ENCODE measurements at places on chromosomes 7 and 10. TPM values are rescaled to one million over a fixed set of nuclear protein-coding genes. Genes with fewer than 3 reads are reported as not detected.

DNA sequence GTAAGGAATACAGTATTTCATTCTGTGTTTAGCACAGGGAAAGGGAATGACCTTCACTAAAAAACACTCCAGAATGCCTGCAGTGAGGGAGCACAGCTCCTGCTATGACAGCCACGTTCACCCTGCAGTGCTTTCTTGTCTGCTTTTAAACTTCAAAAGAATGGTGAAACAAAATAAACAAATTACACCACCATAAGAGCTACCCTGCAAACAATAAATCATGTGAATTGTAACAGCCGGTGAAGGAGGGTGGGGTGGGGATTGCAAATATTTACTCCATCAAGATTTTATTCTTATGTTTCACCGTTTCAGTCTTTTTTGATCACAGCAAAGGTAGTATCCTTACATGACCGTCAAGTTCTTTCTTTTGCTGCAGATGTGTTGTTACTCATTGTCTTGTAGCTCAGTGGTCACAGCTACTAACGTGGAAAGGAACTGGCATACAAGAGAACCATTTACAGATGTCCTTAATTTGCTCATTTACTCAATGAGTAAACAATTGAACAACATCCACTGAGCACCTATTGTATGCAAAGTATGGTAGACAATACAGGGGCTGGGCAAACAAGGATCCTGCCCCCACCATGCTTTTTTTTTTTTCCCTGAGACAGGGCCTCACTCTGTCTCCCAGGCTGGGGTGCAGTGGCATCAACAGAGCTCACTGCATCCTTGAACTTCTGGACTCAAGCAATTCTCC is 4.1 kb upstream of the CHN2 start:
- DNase-seq = no peak
- H3K4me3 ChIP-seq = no peak overlapping the region
- no peak overlapping the region for H3K27ac ChIP-seq
- no peaks in the 10 kb centered on the region for H3K4me1 ChIP-seq
- H3K27me3 ChIP-seq = no peaks in the 10 kb centered on the region

- H3K27ac ChIP-seq = no peak overlapping the region
- DNase-seq = no peak
- H3K27me3 ChIP-seq = no peaks in the 10 kb centered on the region
- H3K36me3 ChIP-seq = no peaks in the 10 kb centered on the region
- H3K4me1 ChIP-seq = no peaks in the 10 kb centered on the region
- no peak overlapping the region for H3K4me3 ChIP-seq
Measured at GRCh38 chr7:111605246-111605645, 43.0 kb upstream of the IMMP2L start.

Gene BEND7
- total RNA-seq = not detected

GRCh38 chr7:73364006-73364728 is 36.2 kb downstream of the FKBP6 start:
- no peaks in the 10 kb centered on the region for H3K4me1 ChIP-seq
- no peak for DNase-seq
- H3K4me3 ChIP-seq = no peak overlapping the region
- no peak overlapping the region for H3K27ac ChIP-seq

DNA sequence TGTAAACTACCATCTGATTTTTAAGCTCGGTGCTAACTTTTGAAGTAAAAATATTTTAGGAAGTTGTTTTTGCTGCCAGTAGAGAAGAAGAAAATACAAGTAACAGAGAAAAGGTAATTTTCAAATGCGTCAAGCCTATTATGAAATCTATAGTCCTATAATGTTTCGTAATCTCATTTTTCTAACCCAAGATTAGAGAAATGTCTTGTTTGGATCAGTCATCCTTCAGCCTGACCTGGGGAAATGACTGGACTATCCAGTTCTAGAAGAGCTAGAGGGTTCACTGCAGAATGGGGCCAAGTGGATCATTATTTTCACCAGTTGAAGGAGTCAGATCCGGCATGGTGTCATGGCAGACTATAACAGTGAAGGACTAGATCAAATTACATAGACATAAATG is 62.7 kb upstream of the FGL2 start:
- H3K36me3 ChIP-seq = no peaks in the 10 kb centered on the region
- no peak overlapping the region for H3K27ac ChIP-seq
- H3K4me3 ChIP-seq = no peak overlapping the region
- H3K4me1 ChIP-seq = no peaks in the 10 kb centered on the region

All from CD8-positive, alpha-beta memory T cell (primary cell).